ENCODE measurements at places on chromosomes 12 and 14. TPM values are rescaled to one million over a fixed set of nuclear protein-coding genes. Genes with fewer than 3 reads are reported as not detected.

The WNT5B gene
- total RNA-seq = 0.20 TPM

The C12orf56 gene
- not detected for total RNA-seq

The FAM181A gene
- not detected for total RNA-seq

The TBC1D30 gene
- total RNA-seq = 9.8 TPM

DNA sequence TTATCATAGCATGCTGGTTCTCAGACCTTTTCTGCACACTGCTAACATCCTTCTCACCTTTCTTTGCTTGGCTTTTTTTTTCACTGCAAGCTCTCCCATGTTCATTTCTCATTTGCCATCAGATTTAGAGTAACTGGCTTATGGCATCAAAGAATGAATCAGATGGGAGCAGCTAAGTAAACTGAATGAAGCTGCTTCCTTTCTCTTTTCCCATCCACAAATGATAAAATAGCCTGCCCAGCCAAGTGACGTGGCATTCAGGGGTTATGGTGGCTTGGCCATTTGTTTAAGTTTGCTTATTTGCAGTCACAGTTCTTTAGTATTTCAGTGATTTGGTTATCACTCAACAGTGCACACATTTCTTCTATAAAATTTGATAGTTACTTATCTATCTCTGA lies 708.6 kb downstream of the DIO2 start:
- DNase-seq = no peak

DNA sequence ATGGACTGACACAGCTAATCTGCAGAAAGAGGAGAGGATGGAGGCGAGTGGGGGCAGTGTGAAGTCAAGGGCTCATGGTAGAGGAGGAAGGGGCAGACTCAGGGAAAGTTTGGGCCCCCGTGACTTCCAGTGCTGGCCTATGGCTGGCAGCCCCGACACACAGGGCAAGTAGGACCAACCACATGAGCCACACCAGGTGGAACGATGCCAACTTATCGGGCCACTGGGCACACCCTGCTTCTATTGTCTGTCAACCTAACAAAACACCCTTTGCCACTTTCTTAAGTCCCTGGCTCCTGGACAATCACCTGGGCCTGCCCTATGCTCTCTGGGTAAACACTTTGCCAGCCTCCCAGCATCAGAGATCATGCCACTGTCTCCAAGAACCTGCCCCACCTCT lies 65.2 kb upstream of the PSMC1 start:
- DNase-seq = no peak

Data from lung microvascular endothelial cell (primary cell).